ENCODE measurements at places on chromosomes 6 and 20.

DNA sequence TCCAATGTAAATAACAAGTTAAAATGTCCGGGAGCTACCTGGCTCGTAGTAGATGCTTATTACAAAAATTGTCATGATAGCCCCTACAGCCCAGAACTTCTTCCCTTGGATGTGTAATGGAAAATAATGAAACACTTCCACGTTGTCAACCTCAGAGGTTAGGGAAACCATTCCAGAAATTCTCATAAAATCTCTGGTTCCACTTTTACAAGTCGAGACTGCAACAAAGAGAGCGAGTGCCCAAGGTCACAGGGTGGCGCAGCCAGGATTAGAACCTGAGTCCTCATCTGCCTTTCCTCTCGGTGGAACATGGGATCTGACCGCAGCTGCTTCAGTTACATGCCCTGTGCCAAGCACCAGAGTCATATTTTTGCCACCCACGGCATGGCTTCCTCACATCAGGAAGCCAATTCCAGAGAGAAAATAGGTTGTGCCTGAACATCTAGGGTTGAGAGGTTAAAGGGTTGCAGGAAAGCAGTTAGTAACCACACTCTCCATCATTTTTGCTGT lies 157.6 kb downstream of the SOBP start:
- no peak for DNase-seq

DNA sequence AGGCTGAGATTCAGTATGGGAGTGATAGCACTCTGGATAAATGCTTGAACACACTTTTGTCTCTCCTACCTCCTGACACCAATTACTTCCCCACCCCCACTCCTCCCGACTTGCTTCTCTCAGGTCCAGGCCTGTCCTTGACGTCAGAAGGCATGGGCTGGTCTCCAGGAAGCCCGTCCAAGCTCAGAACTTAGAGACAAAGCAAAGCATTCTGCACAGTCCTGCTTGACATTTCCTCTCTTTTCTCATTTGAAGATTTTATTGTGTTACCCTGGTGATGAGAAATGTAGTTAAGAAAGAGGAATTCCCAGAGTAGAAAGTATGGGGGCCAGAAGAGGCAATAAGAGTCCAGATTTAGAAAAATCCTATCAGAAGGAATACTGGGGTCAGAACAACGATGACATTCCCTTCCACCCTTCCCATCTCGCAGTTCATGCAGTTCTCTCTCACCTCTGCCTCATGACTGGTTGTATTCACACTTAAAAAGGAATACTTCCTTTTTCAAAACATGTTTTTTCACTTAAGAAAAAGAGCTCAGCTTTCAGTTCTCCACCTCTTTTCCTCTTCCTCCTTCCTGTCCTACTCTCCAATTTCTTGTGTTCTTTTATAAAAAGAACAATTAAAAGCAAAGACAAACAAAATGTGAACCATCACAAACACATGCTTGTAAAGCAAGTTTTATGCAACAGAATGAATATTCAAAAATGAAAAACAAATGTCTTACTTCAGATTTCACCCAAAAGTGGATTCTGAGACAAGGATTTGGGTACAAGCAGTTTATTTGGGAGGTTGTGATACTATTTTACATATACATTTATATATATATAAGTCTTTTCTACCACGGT lies 18.5 kb upstream of the FAM184A start:
- DNase-seq = peak; percentile 92

DNA sequence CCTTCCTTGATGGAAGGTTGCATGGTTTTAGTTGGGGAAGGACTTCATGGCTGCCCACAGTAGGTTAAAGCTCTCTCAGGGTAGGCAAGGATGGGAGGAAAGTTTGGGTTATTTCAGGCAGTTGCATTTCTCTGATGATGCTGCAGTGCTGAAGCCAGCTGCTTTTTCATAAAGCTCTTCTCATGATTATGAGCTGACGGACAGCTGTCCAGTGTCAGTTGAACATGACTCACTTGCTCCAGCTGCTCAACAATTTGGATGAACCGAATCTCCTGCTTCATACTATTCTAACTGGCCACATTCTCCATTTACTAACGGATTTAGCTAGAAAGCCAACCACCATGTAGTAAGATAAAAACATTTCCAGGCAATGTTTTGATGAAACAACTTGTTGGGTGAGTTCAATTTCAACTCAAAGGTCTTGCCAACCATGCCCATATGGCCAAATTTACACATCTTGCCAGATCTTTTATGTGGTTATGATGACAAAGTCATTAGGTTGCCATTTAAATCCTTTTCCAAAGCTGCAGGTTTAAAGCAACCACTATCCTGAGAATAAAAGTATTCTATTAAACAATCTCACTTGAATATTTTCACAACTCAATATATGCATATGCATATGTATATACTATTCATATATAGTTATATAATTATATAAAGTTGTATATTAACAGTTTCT lies 125.9 kb downstream of the HS3ST5 start:
- DNase-seq = no peak

DNA sequence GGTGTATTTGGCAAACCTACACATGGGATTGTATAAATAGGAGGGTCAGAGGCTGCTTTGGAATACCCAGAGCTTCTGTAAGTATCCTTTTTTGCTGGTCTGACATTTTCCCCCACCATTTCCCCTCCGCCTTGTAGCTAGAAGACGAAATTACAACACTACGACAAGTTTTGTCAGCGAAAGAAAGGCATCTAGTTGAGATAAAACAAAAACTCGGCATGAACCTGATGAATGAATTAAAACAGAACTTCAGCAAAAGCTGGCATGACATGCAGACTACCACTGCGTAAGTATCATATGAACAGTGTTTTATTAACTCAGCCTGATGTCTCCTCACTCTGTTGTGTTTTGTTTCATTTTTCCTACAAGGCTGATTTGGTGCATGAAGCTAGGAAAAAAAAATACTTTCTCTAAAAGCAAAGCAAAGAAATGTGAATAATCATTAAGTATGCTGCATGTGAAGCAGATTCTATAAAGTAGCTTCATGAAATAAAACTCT lies 72.7 kb downstream of the HDDC2 start:
- DNase-seq = no peak

DNA sequence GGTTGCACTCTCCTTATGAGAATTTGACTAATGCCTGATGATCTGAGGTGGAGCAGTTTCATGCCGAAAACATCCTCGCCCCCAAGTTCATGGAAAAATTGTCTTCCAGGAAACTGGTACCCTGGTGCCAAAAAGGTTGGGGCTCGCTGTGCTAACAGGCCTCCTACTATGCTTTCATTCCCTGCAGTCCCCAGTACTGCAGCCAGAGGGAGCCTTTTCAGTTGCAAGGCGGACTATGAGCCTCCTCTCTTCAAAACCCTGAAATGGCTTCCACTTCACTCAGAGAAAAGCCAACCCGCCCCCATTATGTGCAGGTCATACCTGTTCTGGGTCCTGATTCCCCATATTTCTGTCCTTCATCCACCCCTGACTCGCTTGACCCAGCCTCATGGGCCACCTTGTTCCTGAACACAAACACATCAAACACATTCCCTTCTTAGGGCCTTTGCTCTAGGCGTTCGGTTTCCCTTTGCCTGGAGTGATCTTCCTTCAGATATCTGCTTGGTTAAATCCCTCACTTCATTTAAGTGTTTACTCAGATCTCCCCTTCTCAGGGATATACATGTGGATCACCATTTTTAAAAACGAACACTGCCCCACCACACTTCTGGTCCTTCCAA lies 173.7 kb downstream of the PHACTR1 start:
- DNase-seq = no peak

DNA sequence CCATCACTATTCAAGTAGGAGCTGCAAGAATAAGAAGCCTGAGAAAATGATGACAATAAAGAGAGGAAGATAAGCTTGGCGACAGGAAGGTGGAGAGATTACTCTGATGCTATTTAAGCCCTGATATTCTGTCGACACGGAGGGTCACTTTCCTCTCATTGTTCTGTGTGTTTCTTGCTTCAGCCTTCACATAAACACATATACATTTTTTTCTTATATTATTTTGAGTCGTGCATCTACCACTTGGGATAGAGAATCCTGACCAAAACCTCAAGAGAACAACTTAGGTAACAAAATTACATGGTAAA lies 10.5 kb downstream of the PTCHD4 start:
- no peak for DNase-seq

GRCh38 chr6:160362556-160362955 lies 14.4 kb downstream of the SLC22A3 start:
- no peak for DNase-seq

DNA sequence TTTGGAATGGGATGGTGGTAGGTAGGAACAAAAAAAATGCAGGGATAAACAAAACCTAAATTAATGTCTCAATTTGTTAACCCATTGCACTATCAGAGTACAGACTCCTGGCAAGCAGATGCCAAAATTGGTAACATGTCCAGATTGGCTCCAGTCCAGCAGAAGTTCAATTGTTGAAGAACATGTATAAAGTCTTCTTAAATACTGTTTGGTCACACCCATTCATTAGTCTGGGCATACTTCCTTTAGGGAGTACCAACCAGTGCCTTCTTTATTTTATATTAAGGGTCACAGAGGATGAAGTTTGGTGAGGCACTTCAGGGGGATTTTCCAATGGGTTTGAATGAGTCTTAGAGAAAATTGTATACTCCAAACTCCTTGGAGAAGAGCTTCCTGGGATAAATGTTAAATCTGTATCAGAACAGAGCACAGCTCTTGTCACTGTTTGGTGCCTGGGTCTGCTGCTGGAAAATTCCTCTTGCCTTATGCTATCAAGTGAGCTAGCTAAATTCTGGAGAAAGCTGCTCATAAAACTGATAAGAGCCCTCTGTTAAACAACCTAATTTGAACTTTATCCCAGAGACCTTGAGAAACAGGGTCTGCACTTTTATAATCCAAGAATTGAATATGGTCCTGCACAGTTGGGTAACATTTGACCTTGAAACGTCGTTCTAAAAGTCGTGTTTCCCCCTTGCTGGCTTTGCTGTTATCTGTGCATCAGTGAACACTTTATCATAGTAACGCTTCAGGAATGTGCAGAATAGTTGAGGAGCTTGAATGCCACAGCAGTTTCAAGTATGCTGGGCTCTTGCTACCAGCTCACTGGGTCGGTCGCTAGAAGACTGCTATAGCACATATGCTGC lies 334.1 kb upstream of the CITED2 start:
- DNase-seq = peak; percentile 36

GRCh38 chr6:132669690-132670291 lies 10.8 kb upstream of the TAAR1 start:
- peak; percentile 21 for DNase-seq

- no peak for DNase-seq
These were observed 54.3 kb upstream of the APCDD1L start for GRCh38 chr20:58569241-58570125.

DNA sequence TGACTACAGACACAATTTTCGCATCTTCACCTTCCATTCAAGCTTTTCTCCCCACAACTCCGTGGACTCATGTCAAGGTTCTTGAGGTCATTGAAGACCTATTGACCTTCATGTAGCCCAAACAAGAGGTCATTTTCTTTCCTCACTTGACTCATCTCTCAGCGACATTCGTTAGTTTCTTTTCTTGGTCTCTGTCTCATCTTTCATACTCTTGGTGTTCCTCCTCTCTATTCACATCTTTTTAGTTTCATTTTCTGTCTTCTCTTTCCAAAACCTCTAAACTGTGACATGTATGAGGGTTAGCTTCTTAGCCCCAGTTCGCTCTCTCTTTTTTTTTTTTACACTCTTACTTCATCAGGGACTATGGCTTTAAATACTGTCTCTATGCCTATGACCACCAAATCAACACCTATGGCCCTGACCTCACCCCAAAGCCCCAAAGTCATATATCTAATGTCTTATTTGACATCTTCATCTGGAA lies 128.6 kb upstream of the BACH2 start:
- no peak for DNase-seq

DNA sequence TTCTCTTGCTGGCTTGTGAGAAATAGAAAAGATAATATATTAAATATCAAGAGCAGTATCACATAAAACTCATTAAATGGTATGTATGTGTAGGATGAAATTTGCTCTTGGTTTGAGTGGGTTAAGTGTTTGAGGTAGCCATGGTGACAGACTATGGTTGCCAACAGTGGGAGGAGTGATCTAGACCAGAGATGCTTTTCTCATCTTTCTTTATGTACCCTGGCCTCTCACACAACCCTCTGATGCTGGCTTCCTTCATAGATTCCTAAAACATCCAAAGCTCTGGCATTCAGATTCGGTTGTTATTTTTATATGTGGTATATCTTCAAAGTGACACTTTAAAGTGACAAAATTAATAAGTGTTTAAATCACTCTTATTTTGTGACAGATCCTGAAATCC lies 9.0 kb upstream of the MLIP start:
- no peak for DNase-seq

- no peak for DNase-seq
These were observed 90.4 kb downstream of the COL12A1 start for GRCh38 chr6:75115481-75115880.

GRCh38 chr20:22572023-22572422 lies 12.3 kb downstream of the FOXA2 start:
- DNase-seq = no peak

DNA sequence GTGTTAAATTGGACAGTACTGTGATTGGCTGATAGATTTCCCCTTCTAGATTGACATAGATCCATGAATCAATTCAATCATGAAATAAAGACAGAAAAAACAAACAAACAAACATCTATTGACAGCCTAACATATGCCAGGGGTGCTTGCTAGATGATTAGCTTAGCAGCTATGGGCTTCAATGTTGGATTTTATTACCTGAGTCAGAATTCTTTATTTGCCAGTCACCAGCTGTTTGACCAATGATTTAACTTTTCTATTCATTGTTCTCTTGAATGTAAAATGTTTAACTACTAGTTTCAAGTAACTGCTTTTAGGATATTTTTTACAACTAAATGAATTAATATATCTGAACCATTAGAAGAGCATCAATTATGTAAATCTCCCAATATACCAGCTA lies 901.3 kb upstream of the CITED2 start:
- peak; percentile 19 for DNase-seq

GRCh38 chr6:145507239-145507638 lies 228.1 kb downstream of the EPM2A start:
- DNase-seq = peak; percentile 54

GRCh38 chr20:47559141-47559540 lies 57.5 kb downstream of the NCOA3 start:
- DNase-seq = no peak

DNA sequence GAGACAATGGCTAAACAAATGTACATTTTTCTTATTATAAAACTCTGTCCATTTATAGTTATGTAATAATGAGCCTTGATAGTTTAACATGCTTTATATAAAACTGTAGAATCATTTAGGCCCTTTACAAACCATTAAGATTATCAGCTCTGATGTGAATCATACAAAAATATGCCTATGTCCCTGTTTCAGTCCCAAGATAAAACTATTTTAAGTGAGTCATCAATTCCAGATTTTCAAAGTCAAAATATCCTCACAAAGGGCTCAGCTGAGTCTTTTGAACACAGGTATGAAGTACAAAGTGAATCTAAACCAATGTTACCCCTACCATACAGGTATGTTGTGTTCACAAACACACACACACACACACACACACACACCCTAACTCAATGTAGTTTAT lies 88.0 kb downstream of the PTPRK start:
- peak; percentile 47 for DNase-seq
